Left lung (tissue), 14 donors: ENCODE measurements at places on chromosomes 11 and 22. TPM values are rescaled to one million over a fixed set of nuclear protein-coding genes. Genes with fewer than 3 reads are reported as not detected.

Gene GAL
- total RNA-seq = not detected

DNA sequence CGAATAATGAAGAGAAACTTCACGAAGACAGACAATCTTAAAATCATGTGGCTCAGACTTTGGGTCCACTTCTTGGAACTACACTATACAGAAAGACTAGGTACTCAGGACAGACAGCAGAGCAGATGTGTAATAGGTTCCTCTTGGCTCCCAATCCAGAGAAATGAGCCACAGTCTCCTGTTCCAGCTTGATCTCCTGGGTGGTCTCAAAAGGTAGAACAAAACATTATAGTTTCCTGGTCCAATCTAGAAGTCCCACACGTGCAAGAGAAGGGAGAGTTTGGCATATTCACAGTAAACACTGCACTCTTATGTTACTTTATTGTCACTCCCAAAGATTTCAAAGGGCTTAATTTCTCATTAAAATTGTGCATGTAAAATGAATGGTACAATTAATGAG is 134.5 kb upstream of the FIBIN start:
- no peak for DNase-seq

DNA sequence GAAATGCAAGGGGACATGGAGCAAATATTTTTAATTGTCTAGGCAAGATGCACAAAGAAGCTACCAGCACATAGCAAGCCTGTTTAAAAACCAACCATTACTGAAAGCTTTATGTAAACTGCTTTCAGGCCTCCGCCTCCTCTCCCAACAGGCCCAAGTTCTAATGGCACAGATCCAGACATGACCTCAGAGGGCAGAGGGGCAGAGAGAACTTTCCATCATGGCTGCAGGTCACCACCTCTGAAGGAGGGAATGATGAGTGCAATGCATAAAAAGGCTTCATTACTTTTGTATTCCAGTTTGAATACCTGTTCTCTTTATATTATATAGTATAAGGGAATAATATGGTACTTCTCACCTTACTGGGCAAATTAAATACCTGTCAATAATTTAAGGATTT is 15.2 kb downstream of the DDX17 start:
- no peak for DNase-seq

DNA sequence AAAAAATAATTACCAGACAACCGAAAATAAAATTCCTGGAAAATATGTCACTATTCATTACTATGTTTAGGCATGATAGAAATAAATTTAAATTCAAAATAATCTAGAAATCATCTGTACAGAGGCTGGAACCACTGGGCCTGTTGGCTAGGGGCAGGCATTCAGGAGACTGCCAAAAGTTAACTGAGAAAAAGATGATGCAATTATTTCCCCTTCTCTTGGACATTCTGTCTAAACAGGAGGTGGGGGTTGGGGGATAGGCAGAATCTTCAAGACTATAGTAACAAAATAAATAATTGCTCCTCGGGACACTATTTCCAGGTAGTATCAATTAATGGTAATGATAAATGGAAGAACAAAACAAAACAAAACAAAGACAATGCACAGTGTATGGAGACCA is 14.1 kb downstream of the BTBD10 start:
- peak; percentile 64 for DNase-seq

DNA sequence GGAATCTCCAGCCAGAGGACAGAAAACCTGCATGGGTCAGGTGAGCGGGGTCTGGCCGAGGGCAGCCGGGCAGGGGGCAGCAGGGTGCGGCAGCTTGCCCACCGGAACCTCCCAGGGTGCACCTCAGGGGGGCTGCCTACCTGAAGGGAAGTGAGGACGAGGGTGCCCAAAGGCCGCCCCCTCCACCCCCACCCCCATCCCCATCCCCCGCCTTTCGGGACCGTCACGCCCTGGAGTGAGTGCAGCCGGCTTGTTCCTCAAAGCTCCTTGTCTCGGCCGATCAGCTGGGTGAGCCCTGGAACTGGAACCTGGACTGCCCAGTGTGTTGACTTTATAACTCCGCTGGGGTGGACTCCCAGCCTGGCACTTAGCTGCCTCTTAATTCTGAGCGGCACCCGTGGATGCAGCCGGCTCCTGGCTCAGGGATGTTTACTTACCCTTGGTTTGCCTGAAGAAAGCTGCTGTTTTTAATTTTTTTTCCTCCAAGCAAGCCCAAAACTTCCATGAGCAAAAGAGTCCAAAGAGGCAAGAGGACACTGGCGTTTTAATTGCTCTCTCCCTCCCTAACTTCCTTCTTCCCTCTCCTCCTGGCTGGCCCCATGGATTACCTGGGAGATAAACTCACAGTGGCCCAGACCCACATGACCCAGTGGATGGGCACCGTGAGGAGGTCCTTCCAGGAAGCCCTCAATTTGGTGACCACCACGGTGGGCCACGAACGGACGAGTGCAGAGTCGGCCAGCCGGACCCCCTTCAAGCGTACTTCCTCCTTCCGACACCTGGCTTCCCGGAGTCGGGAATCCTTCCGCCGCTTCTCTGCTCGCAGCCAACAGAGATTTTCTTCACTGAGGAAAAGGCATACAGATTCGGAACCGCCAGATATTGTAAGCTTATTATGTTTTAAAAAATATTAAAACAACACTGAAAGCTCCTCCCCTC is 87.8 kb upstream of the CRYBB3 start:
- peak; percentile 66 for DNase-seq
